B cell (primary cell): ENCODE measurements at places on chromosomes 1 and 21. TPM values are rescaled to one million over a fixed set of nuclear protein-coding genes. Genes with fewer than 3 reads are reported as not detected.

- no peak overlapping the region for H3K27ac ChIP-seq
- H3K4me3 ChIP-seq = no peak overlapping the region
- DNase-seq = no peak
- H3K36me3 ChIP-seq = no peaks in the 10 kb centered on the region
- H3K27me3 ChIP-seq = no peaks in the 10 kb centered on the region
These were observed 22.3 kb upstream of the SPSB1 start for GRCh38 chr1:9270290-9270883.

DNA sequence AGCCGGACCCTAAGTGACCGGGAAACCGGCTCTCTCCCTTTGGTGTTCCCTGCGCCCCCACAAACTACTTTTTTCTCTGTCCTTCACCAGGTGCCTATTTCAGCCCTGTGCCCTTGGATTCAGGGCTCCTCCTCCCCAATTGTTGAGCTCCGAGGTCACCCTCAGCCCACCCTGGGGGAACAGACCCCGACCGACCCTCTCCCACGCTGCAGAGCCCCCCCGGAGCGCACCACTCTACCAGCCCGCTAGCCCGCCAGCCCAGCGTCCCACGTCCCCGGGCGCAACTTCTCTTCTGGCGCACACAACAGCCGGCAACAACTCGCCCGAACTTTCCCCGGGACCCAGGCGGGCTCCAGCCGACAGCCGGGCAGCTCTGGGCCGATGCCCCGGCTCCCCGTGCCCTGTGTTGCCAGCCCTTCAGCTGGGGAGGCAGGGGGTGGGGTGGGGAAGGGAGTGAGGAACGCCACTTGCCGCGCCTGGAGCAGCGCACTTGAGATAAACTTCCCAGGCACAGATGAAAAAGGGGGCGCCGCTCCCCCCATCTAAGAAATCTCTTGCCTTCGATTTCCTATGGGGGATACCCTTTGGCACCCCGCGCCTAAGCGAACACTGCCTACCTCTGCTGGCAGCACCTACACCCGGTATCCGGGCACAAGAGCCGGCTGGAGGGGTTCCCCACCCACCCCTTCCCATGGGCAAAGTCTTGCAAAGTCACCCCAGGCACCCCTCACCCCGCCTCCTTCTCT, 997 bp downstream of the CASZ1 start:
- peaks cover 30% of the 10 kb centered on the region for H3K27me3 ChIP-seq
- no peaks in the 10 kb centered on the region for H3K36me3 ChIP-seq
- DNase-seq = peak; percentile 18
- H3K4me1 ChIP-seq = peaks cover 20% of the 10 kb centered on the region

GRCh38 chr21:44552136-44552535, 831 bp upstream of the KRTAP10-2 start:
- H3K27ac ChIP-seq = no peak overlapping the region
- no peaks in the 10 kb centered on the region for H3K27me3 ChIP-seq
- no peak overlapping the region for H3K4me3 ChIP-seq
- H3K36me3 ChIP-seq = no peaks in the 10 kb centered on the region

DNA sequence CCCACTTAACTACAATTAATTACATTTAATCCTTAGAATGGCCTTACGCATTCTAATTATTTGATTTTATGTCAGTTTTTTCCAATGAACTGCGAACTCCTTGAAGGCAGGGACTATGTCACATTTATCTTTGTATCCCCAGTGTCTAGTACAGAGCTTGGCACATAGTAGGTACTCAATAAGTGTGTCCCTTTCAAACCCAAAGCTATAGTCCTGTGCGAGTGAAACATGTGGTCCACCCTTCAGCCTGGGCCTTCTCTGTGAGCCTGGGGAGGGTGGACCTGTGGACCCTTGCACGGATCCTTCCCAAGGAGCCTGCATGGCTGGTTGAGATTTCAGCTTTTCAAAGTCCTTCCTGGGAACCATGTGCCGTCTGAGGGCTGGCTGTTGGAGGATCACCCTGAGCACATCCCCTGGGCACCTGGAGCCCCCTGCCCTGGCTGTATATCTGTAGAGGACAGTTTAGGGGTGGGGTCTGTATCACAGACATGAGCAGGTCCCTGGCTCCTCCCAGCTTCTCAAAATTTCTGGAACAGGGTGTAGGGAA, 103.1 kb downstream of the IER5 start:
- H3K27me3 ChIP-seq = no peaks in the 10 kb centered on the region
- H3K4me3 ChIP-seq = no peak overlapping the region
- H3K27ac ChIP-seq = no peak overlapping the region
- peaks cover 10% of the 10 kb centered on the region for H3K4me1 ChIP-seq
- no peaks in the 10 kb centered on the region for H3K36me3 ChIP-seq

GRCh38 chr1:106276871-106277270, 779.6 kb upstream of the PRMT6 start:
- H3K27ac ChIP-seq = no peak overlapping the region
- H3K27me3 ChIP-seq = no peaks in the 10 kb centered on the region
- no peak for DNase-seq
- H3K36me3 ChIP-seq = no peaks in the 10 kb centered on the region

DNA sequence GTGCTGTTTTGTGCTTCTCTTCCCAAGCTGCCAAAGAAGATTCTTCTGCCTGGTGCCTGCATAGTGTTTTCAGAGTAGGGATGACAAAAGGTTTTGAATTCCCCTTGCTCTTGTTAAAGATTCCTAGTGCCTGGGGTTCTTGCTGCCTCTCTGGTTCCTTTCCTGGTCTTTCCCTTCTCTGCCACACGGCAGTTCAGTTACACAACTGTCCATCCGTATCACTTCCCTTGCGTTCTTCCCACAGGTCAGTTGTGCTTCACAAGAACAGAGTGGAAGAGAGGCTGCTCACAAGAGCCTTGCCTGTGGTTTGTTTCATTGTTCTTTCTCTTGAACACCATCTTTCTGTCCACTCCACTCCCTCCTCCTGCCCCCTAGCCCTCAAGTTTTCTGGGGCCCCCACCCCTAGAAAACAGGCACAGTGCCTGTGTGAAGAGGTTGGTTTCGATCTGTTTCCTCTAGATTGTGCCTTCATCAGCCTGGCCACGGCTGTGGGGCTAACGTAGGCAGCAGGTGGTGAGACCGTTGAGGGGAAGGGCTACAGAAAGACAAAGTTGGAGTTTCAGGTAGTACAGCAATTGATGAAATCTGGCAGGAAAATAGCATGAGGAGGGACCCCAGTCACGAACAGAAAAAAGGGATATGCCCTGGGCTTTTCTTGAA, 5.8 kb downstream of the VASH2 start:
- H3K4me3 ChIP-seq = no peak overlapping the region
- peaks cover 6% of the 10 kb centered on the region for H3K4me1 ChIP-seq
- no peak overlapping the region for H3K27ac ChIP-seq

GRCh38 chr1:202018468-202019234, 8.3 kb downstream of the ELF3 start:
- no peak overlapping the region for H3K27ac ChIP-seq
- no peaks in the 10 kb centered on the region for H3K27me3 ChIP-seq
- DNase-seq = no peak
- H3K4me3 ChIP-seq = no peak overlapping the region
- H3K36me3 ChIP-seq = no peaks in the 10 kb centered on the region

- H3K4me1 ChIP-seq = no peaks in the 10 kb centered on the region
- DNase-seq = no peak
- H3K36me3 ChIP-seq = no peaks in the 10 kb centered on the region
- no peak overlapping the region for H3K4me3 ChIP-seq
- no peaks in the 10 kb centered on the region for H3K27me3 ChIP-seq
These were observed 42.8 kb downstream of the DISP3 start for GRCh38 chr1:11521582-11522399.

DNA sequence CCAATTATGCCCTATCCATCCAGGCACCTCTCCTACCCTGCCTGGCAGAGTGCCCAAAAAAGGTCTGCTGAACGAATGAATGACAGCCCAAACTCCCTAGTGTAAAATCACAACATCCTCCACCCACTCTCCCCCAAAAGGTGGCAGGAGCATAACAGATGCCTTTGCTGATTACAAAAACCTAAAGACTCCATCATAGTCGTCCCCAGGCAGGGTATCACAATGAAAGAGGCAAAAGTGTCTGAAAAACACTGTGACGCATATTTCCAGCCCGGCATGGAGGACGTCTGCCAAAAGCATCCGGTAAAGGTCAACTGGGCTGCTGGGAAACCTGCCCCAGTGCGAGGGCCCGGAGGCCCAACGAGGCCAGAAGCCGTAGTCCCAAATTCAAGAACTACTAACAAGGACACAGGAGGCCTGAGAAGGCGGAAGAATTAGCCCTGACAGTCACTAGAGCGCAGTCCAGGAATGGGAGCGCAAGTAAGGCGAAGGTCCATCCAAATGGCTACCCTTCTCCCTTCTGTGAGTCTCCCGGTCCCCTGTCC, 576 bp downstream of the SMIM12 start:
- H3K36me3 ChIP-seq = peaks cover 18% of the 10 kb centered on the region
- peak overlapping the region; percentile 89 for H3K4me3 ChIP-seq
- peak overlapping the region; percentile 55 for H3K27ac ChIP-seq
- no peak for DNase-seq

DNA sequence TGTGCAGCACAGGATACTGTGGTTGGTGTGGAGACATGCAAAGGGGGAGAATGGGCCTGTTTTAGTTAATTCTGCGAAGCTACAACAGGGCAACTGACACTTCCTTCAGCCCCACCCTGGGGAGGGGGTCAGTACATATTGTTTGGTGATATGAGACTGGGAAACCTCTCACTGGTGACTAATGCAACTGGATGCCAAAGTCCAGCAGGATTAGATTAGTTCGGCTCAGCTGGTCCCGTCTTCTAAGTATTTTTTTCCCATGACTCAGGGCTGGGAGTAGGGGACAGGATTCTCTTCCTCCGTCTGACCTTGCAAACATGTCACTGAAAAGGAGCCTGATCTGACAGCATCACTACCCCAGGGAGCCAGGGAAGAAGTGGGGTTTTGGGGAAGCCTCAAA, 43.0 kb downstream of the PLXNA2 start:
- H3K27me3 ChIP-seq = no peaks in the 10 kb centered on the region
- no peak for DNase-seq
- H3K36me3 ChIP-seq = no peaks in the 10 kb centered on the region
- no peaks in the 10 kb centered on the region for H3K4me1 ChIP-seq

- H3K36me3 ChIP-seq = no peaks in the 10 kb centered on the region
- no peak overlapping the region for H3K27ac ChIP-seq
- H3K4me3 ChIP-seq = no peak overlapping the region
- H3K27me3 ChIP-seq = no peaks in the 10 kb centered on the region
- DNase-seq = no peak
These were observed 23.9 kb downstream of the FTCD start for GRCh38 chr21:46131588-46131837.

- no peaks in the 10 kb centered on the region for H3K36me3 ChIP-seq
- no peak for DNase-seq
- no peaks in the 10 kb centered on the region for H3K4me1 ChIP-seq
These were observed 82.0 kb upstream of the PTGFR start for GRCh38 chr1:78408810-78409209.

DNA sequence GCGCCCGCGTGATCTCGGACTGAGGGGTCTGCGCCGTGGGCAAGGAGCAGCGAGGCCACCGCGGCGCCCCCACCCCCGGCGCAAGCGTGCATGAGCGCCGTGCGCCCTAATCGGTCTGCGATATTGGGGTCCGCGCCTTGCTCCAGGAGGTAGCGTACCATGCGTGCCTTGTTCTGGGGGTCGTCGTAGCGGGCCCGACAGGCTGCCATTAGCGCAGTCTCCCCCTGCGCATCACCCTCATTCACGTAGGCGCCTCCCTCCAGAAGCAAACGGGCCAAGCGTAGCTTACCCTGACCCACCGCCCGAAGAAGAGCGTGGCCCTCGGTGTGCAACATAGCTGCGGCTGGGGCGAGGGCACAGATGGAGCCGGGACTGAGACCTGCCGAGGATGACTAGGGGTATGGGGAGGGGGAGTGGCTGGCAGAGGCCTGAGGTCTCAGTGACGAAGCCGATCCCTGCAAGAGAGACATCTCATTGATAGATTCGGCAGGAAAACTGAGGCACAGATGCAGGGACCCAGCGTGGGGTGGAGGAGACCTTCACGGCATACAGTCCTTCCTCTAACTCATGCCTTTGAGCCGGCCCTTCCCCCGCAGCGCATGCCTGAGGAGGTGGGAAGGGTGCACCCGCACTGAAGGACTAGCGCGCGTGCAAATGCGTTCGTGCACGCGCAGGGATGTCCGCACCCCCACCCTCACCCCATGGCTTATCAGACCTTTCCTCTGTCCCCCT, 2.8 kb downstream of the ANKRD34A start:
- H3K27me3 ChIP-seq = no peaks in the 10 kb centered on the region
- H3K4me3 ChIP-seq = peak overlapping the region; percentile 72
- peak; percentile 62 for DNase-seq
- H3K36me3 ChIP-seq = no peaks in the 10 kb centered on the region
- no peak overlapping the region for H3K27ac ChIP-seq
- H3K4me1 ChIP-seq = peaks cover 73% of the 10 kb centered on the region

- H3K27ac ChIP-seq = peak overlapping the region; percentile 69
- peak; percentile 15 for DNase-seq
- H3K4me3 ChIP-seq = peak overlapping the region; percentile 9
- no peaks in the 10 kb centered on the region for H3K36me3 ChIP-seq
- H3K4me1 ChIP-seq = peaks cover 25% of the 10 kb centered on the region
These were observed 782 bp downstream of the PCAT6 start for GRCh38 chr1:202811296-202812175.

DNA sequence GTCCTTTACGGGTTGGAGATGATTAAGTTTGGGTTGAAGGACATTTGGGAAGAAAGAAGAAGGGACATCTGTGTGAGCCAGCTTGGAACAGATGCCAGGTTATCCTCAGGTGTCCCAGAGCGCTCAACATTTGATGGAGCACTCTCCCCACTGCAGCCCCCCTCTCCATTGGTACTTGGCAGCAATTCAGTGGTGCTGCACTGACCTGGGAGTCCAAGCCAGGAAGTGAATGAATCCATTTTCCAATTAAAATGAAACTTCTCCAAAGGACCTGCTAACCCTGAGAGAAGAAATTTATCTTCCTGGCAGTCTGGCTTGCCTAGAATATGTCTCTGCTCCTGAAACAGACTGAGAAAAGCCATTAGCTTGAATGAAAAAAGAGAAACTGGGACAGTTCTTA, 67.1 kb downstream of the FGGY start:
- H3K4me1 ChIP-seq = no peaks in the 10 kb centered on the region
- H3K36me3 ChIP-seq = peaks cover 9% of the 10 kb centered on the region
- no peaks in the 10 kb centered on the region for H3K27me3 ChIP-seq
- no peak overlapping the region for H3K4me3 ChIP-seq

CLDN17 gene
- polyA plus RNA-seq = not detected in 2 replicates

TMEM269 gene
- 0.21 and 0.32 TPM in 2 replicates for polyA plus RNA-seq

CHML gene
- polyA plus RNA-seq = 9.7 and 12.7 TPM in 2 replicates
